ENCODE measurements at places on chromosomes 11 and 22.

- no peak for DNase-seq
Measured at GRCh38 chr22:46121079-46121478, 29.2 kb upstream of the PPARA start.

DNA sequence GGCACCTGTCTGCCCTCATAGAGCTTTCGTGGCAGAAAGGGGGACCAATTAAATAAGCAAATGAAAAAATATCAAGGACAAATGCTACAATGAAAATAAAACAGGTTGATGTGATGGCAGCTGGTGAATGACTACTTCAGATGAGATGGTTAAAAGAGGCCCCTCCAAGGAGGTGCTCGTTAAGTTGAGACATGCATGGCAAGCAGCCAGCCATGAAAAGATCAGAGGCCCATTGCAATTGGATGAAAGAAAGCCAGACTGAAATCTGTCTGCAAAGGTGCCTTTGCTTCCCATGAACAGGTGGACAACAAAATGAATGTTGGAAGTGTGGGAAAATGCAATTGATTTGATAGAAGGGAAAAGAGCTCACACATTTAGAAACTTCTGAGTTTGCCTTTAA lies 848 bp upstream of the TRPC6 start:
- no peak for DNase-seq

- no peak for DNase-seq
Measured at GRCh38 chr11:70470127-70470526, 71.8 kb downstream of the CTTN start.

DNA sequence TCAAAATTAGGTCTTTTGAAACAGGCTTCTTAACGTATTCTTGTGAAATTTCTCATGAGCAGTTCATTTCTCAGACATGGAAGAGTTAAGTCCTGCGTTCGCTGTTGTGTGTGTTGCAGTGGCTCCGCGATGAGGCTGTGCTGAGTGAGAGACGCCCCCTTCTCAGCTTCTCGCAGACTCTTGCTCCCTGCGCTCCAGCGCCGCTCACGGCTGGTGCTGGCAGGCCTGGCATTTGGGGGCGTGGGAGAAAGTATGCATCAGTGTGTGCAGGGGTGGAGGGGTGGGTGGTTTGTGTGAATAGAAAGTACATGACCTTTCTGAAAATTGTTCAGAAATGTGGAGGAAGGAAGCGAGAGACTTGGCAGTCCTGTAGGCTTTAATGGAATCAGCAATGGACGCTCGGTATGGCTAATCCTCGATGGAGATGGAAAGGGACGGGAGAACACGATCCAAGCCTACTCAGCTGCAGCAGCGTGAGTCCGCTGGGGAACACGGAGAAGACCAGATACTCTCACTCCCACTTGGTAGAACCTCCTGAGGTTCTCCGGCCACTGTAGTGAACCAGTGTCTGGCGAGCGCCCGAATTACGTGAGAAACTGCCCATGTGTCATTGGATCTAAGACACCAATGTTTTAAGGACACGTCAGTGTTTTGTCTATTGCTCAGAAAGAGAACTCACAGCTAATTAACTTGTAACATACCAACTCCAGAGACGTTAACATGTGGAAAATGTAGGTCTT lies 5.9 kb downstream of the TAB1 start:
- no peak for DNase-seq

DNA sequence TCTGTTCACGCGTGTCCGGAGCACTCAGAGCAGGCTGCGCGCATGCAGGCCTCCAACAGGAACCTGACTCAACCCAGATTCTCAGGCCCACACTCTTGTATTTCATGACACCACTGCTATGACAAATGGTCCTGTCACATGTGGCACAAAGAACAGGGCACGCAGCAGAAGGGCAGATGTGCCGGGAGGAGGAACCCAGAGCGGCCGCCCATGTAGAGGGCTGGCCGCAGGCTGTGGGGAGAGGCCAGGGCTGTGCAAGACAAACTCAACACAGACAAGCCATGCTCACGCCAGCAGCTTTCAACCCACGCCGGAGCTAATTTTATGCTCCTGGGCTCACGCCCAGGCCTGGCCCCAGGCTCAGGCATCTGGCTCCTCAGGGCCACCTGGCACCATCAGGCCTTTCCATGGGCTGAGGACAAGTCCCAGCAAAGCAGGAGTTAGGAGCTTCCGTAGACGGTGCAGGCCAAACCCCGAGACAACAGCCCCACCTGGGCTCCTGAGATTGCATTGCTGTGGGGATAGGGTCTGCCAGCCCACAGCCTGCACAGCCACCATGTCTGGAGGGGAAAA lies 40.0 kb downstream of the DUSP8 start:
- no peak for DNase-seq

GRCh38 chr11:961921-962320 lies 36.3 kb downstream of the AP2A2 start:
- DNase-seq: no peak

DNA sequence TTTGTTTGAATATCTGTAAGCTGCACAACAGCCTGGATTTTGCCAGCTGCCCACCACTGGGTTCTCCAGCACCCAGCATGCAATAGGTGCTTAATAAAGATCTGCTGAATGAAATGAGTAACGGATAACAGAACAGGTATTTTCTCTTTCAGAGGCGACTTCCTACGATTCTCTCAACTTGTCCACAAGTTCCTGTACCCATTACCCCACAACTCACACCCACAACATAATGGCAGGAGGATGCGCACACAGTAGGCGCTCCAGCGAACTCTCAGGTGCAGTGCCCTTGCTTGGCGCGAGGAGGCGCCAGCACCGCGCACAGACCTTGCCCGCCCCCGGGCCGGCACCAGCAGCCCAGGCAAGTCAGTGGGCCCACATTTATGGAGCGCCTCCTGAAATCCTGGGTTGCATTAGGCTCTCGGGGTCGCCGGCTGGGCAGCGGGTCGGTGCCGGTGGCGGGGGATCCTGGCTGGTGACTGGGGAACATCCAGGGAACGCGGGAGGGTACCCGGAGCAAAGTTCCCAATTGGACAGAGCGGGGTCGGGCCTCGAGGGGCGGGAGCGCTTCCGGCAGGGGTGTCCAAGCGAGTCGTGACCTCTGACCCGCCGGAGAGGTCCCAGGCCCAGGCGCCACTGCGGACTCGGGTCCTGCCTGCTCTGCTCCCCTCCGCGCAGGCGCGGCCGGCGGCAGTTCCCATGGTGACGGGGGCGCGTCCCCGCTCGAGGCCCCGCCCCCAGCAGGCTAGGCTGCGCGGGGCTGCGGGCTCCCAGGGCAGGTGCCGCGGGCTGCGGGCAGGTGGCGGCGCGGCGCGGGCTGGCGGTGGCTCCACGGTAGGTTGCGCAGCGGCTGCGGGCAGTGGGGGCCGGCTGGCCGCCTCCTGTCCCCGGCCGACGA lies at the start of gene KIAA1671:
Gene KIAA1671, plus strand, starts transcription at position 775 of the 895 bp plus-strand sequence. CDS start 75,284 bp downstream, outside the sequence.
- DNase-seq: peak; percentile 70

DNA sequence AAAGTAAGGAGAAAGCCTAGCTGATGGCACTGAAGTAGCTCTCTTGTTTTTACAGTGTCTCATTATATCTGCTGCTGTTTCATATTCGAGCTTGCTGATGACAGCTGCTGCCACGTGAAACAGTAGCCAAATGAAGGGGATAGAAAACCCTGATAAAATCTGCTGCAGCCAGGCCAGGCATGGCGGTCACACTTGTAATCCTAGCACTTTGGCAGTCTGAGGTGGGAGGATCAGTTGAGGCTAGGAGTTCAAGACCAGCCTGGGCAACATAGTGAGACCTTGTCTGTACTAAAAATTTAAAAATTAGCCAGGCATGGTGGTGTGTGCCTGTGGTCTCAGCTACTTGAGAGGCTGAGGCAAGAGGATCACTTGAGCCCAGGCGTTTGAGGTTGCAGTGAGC lies 13.4 kb downstream of the IFT46 start:
- DNase-seq: no peak

GRCh38 chr11:129115652-129116586 lies 76.2 kb downstream of the ARHGAP32 start:
- DNase-seq: no peak

All from NCI-H774 (cell line).